ENCODE measurements at places on chromosomes 7 and 10.

DNA sequence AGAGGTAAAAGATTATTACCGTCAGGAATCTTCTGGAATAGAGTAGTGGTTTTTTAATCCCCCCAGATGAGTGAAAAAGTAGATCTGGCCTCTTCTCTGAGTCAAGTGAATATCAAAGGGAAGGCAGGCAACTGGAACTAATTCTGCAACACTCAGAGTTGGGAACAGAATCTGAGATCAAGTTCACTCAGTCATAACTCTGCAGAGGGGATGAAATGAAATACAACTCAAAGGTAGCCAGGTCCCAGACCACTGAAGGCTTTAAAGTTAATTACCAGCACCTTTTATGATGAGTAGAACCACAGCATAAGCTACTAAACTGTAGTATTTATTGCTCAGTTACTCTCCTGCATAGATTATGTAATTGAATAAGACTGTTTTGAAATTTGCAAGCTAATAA, 455.6 kb upstream of the AKR1E2 start:
- no peak for DNase-seq

- DNase-seq = no peak
Observed at GRCh38 chr10:29658984-29659965, 24.5 kb upstream of the SVIL start.

DNA sequence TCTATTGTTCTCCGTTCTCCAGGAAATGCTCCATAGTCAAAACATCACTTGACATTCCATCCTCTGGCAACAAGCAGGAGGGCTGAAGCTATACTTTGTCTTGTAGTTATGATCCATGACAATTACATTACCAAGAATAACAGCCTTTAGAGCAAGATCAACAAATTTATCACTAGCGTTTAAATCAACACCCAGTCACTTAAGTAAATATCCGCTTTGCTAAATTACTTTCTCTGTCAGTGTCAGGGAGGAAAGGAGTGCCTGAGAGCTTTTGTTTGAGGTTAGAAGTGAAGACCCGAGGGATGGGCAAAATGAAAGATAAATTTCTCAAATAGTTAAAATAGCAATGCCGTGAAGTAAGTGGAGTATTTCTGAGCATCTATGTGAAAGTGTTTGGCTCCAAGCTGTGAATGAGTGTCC, 236.1 kb upstream of the BMPER start:
- no peak for DNase-seq

- no peak for DNase-seq
Observed at GRCh38 chr7:82449910-82450309, 6.3 kb upstream of the CACNA2D1 start.

DNA sequence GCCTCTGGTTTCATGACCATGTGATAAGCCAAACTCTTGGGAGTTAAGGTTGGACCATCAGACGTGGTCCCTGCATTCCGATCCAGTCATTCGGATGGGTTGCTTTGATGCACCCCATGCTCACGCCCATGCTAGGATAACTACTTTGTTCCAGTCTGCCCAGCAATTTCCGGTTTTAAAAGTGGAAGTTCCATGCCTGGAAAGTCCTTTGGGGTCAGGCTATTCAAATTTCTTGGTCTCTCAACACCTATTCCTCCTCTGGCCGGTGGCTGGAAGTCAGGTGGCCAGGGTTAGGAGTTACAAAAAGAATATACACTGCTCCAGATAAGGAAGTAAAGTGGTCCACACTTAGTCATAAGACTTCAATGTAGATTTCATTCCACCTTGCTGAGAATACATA, 37.7 kb upstream of the HABP2 start:
- no peak for DNase-seq

Data from CMK (cell line).